NCI-H1417 (cell line): ENCODE measurements at places on chromosomes 6 and 20.

GRCh38 chr20:24109537-24109936 is 121.0 kb upstream of the GGTLC1 start:
- no peak for DNase-seq

DNA sequence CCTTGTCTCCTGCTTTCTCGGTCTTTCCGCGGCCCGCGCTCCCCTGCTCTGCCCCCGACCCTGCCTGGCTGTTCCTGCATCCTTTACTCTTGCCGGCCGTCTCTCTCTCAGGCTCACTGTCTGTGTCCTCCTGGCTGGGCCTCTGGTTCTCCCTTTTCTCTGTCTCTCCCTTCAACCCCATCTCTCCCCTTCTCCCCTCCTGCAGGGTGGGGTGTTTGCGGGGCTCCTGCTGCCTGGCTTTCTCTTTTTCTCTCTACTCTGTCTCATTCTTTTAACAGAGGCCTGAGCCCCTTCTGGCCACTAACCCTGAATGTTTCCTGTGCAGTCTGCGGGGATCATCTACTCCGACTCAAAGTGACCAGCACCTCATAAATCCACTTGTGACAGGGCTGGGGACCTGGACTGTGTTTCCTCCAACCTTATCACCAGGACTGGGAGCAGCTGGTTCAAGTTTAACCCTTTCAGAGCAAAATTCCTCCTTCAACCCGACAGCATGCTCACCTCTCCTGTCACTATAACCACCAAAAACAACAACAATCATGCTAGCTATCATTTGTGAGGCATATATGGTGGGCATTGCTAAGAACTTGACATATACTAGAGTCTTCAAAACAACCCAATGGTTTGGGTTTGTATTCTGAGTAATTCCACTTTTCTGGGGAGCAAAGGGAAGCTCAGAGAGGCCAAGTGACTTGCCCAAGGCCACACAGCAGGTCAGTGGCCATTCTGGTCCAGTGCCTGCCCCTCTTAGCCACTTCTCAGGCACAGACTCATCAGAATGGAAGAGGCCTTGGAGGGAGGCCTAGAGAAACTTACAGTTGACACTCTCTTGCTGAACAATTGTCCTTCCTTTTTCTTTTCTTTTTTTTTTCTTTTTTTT is 811 bp upstream of the RSPO4 start:
- DNase-seq = no peak

DNA sequence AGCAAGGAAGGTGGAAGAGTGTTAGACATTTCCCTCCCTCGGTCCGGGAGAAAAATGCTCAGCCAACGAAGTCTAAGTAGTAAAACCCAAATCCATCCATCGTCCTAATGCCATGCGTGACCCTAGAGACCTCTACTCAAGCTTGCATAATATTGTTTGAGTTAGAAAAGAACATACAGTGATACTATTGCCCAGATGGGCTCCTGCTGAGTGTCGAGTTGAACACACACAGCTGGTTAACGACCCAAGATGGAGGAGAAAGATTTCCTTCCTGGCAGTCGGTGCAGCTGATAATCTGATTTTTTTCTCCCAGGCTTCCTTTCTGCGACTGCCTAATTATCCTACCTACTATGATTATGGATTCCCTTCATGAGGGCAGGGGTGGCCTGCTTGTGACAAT is 164.4 kb upstream of the KCNG1 start:
- DNase-seq = peak; percentile 21

DNA sequence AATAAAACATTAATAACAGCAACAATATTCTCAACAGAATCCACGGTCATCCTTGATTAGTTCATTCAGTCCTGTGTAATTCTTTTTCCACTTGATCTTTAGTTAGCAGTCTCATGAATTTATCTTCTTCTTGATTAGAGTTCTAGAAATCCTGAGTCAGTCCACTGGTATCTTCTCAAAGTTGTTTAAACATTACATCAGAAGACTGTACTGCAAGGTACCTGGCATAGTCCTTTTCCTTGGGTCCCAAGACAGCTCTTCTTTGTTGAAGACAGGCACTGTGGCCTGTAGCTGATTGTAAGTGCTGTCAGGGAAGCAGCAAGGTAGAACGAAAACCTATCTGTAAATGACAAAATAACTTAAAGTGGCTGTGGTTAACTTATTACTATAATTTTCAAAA is 11.8 kb downstream of the MAP3K4 start:
- no peak for DNase-seq

GRCh38 chr6:105648276-105648675 is 245.4 kb upstream of the PREP start:
- no peak for DNase-seq

DNA sequence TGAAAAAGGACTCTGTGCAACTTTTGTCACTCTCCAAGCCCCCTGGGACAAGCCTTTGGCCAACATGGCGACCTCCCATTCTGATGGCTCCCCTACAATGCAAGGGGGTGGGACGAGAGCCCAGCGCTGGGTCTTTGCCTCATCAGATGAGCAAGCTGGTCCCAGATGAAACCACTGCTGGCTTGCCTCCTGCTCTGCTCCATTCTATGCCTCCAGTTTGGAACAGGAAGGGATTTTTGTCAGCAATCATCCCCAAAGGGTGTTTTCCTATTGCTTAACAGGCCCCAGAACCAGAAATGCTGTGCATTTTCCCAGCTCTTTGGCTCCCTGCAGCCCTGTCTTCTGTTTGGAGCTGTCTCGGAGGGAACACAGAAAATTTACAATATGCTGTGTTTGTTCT is 412.7 kb downstream of the MAFB start:
- DNase-seq = no peak
